ENCODE measurements at places on chromosomes 2 and 18. TPM values are rescaled to one million over a fixed set of nuclear protein-coding genes. Genes with fewer than 3 reads are reported as not detected.

Gene TMEM198
- 1.0 TPM for total RNA-seq

Gene SP9
- not detected for total RNA-seq

Gene RUFY4
- not detected for total RNA-seq

Gene SPATA3
- not detected for total RNA-seq

Gene PID1
- 7.7 TPM for total RNA-seq

Gene INPP1
- 8.3 TPM for total RNA-seq

Gene C1GALT1C1L
- total RNA-seq: 0.11 TPM

Gene SFT2D3
- 2.4 TPM for total RNA-seq

Gene FABP1
- not detected for total RNA-seq

Gene TTC31
- total RNA-seq: 19.4 TPM

Gene HOXD10
- total RNA-seq: not detected

Gene NAT8
- not detected for total RNA-seq

Gene SLC9A4
- total RNA-seq: not detected

Gene IL36RN
- 0.88 TPM for total RNA-seq

Gene KCTD1
- total RNA-seq: 46.6 TPM

Gene MRO
- total RNA-seq: not detected

Gene IL18RAP
- total RNA-seq: not detected

Gene COL6A3
- 0.03 TPM for total RNA-seq

Gene RASGRP3
- total RNA-seq: 0.25 TPM

Gene C2orf80
- total RNA-seq: not detected

Gene MRPS5
- total RNA-seq: 62.8 TPM

Gene CDKL4
- total RNA-seq: not detected

Gene BCL11A
- 7.2 TPM for total RNA-seq

Gene RTKN
- 188 TPM for total RNA-seq

Gene SERPINB12
- total RNA-seq: 0.07 TPM

Gene HOXD9
- total RNA-seq: 0.14 TPM

Gene RTP5
- total RNA-seq: not detected

Gene CD207
- not detected for total RNA-seq

Gene TUBA3E
- total RNA-seq: not detected

Gene PLCL1
- total RNA-seq: not detected

Gene CCT4
- 251 TPM for total RNA-seq

Gene ZNF516
- 14.6 TPM for total RNA-seq

Gene ALK
- total RNA-seq: not detected

Gene MAP3K19
- not detected for total RNA-seq

Gene STON1
- 0.99 TPM for total RNA-seq

Gene EDAR
- 0.03 TPM for total RNA-seq

Gene PRADC1
- 18.6 TPM for total RNA-seq

Gene MATN3
- total RNA-seq: 4.3 TPM

Gene HAAO
- 0.48 TPM for total RNA-seq

Gene DUSP2
- 1.9 TPM for total RNA-seq

Gene ABHD1
- not detected for total RNA-seq

Gene GKN2
- total RNA-seq: not detected

Gene DSC1
- total RNA-seq: 0.35 TPM

Gene MPP4
- 0.88 TPM for total RNA-seq

Gene GBX2
- total RNA-seq: 0.24 TPM

Gene PIEZO2
- not detected for total RNA-seq

Gene FOXD4L1
- total RNA-seq: 0.03 TPM

Gene POU3F3
- total RNA-seq: not detected

Gene DSG1
- total RNA-seq: 0.32 TPM

Gene HOXD12
- total RNA-seq: not detected

Gene DPP4
- total RNA-seq: 2.8 TPM

Gene EHD3
- 12.4 TPM for total RNA-seq

Gene UGT1A10
- total RNA-seq: not detected

Measured in foreskin keratinocyte (primary cell).